ENCODE measurements at places on chromosomes 2 and 18.

DNA sequence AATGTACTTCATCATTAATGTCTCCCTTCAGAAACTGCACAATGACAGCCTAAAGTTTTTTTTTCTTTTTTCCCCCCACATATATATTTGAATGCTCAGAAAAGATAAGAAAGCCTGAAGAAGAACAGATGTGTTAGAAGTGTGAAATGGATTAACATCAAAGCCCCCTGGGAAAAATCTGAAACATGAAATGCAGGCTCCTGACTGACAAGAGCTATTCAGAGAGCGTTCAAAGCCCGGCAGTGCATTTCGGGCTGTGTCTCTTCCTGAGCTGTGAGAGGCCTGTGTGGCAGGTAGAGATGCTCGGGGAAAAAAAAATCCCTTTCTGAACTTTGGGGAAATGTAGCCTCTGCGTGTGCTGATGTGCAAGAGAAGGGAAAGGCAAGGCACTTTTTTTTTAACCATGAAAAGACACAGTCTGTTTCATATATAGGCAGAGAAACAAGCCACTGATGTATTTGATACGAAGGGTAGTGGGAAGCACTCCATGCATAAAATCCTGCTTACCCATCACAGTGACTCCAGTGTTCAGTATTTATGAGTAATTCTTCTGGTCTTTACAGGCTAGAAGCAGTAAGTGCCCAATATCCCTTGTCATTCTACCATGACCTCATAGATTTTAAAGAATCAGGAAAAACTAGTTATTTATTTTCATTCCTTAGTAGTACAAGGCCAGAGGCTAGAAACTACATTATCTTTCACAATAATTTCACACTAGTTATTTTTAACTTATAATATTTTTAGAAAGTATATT is 1574.2 kb upstream of the PIK3C3 start:
- peak; percentile 82 for DNase-seq

DNA sequence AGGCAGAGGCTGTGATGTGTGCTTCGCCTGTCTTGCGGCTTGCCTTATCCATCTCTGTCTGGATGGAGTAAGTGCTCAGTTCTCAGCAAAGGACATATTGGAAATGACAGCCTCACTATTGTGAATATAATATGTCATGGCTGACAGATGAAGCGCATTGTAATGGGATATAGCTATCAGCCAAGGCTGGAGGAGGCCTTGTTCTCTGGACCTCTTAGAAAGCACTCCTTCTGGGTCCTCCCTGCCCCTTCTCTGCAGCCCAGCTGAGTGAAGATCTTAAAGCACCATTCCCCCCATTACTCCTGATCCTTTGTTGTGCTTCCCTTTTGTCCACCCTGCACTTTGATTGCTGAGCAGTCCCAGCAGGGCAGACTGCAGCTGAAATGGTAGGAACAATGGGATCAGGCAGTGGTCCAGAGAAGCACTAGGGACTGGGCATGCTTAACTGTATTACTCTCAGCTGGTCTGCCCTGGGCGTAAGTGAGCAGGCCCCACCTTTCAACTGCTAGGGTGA is 265.3 kb downstream of the SETBP1 start:
- no peak for DNase-seq

DNA sequence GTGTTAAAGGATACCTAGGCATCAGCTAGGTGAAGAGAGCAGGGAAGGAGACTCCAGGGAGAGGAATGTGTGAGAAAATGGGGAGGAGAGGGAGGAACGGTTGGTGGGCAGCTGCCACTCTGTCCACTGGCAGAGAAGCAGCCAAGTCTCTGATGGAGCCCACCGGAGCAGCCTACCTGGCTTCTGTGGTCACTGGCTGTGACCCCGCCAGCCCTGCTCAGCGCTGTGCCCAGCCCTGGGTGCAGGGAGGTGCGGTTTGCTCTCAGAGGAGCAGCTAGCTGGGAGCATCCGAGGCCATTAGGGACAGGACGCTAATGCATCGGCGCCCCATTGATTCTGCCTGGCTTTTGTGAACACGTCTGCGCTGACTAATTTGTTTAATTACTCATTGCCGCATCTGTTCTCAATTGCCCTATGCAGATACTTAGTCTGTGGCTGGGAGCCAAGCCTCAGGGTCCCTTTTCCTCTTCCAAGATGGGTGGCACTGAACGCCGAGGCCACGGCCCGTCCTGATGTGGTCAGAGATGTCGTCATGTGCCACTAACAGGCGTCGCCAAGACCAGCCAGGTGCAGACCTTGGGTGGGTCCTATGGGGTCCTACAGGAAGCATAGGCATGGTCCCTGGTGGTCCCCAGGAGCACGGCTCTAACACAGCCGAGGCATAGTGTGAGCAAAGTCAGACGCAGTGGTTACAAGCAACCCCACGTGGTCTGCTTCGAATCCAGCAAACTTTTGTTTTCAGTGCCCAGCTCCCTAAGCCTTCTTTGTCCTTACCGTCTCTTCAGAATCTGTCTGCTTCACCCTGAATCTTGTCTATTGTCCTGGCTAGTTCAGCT is 82.0 kb downstream of the RRM2 start:
- peak; percentile 82 for DNase-seq

- DNase-seq = no peak
Observed at GRCh38 chr18:29531746-29532145, 1354.8 kb upstream of the CDH2 start.

DNA sequence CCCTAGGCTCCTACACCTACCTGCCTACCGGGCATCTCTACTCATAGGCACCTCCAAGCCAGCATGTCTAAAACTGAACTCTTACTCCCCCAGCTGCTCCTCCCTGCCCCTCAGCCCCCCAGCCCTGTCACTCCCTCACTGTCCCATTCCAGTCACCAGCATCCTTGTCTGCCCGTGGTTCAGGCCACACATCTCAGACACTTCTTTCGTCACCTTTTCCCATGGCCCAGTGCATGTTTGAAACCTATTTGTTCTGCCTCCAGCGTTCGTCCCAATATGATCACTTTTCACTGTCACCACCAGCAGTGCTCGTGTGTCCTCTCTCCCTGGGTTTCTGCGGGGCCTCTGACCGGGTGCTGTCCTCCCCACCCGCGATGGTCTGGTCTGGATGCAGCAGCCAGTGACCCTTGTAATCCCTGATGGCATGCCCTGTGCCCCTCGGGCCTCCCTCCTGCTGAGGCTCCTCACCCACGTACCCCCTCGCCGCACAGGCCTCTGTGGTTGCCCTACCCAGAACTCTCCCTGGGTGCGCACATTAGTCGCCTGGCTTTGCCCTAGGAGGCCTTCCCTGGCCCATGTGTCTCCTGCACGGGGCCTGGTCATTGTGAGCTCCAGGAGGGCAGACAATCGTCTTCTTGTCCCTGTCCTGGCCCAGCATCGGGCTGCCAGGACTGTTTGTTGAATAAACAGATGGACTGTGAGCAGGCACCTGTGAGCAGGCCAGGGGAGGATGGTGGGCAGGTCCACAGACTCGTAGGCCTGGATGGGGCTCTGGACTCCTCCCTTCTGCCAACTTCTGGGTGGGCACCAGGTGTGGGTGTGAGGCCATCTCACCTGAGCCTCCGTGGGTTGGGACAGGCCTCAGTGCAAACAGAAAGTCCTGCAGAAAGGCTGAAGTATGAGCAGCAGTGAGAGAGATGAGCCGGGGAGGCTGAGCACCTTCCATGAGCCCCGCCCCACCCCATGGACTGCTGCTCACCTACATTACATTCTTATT is 15.5 kb downstream of the LDLRAD4 start:
- DNase-seq = no peak

DNA sequence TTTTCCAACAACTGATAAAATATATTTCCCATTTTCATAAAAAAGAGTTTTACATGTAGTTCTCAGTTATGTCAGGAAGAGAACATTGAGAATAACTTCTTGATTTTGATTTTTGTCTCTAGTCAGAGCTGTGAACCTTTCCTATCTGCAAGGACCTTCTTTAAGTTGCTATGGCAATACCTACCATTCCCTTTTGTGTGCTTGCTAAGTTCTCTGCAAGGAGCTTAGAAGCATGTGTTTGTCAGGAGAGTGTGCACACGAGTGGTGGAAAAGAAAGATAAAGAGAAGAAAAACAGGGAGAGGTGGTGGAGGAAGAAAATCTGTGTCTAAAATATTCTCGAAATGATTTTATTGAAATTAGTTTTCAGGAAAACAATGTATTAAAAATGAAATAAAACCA is 140.3 kb upstream of the SLC8A1 start:
- DNase-seq = no peak

GRCh38 chr18:24657444-24657842 is 197.0 kb downstream of the HRH4 start:
- DNase-seq = no peak

GRCh38 chr18:48554610-48555400 is 16.0 kb downstream of the CTIF start:
- DNase-seq = no peak

GRCh38 chr2:115199966-115200365 is 757.5 kb downstream of the DPP10 start:
- no peak for DNase-seq

GRCh38 chr18:76720683-76721082 is 101.7 kb upstream of the ZNF236 start:
- no peak for DNase-seq

DNA sequence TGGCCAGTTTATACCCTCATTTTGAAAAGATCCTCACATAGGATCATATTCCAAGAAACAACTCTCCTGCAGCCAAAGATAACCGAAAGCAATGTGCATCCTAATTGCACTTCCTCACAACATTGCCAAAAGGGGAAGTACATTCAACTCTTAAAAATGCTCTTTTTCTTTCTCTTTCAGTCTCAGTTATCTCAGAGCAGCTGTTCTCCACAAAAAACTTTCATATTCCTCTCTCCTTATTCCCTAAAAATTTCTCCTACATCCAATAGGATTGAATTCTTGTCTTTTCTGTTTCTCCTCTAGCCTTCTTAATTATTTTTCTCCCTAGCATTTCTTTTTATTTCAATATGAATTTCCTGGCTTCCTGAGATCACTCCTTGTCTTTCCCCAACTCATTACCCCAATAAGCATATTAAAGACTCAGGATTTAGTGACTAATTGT is 7.4 kb upstream of the VRK2 start:
- DNase-seq = peak; percentile 59

- DNase-seq = no peak
Observed at GRCh38 chr2:68412127-68412819, 47.2 kb downstream of the PLEK start.

- DNase-seq = no peak
Observed at GRCh38 chr2:175535631-175536030, 354.1 kb upstream of the ATP5MC3 start.

- no peak for DNase-seq
Observed at GRCh38 chr2:150388289-150388625, 99.2 kb downstream of the RND3 start.

- DNase-seq = peak; percentile 61
Observed at GRCh38 chr2:190682168-190682567, 33.3 kb downstream of the NAB1 start.

GRCh38 chr2:69509011-69509749 is 71.9 kb upstream of the NFU1 start:
- no peak for DNase-seq

DNA sequence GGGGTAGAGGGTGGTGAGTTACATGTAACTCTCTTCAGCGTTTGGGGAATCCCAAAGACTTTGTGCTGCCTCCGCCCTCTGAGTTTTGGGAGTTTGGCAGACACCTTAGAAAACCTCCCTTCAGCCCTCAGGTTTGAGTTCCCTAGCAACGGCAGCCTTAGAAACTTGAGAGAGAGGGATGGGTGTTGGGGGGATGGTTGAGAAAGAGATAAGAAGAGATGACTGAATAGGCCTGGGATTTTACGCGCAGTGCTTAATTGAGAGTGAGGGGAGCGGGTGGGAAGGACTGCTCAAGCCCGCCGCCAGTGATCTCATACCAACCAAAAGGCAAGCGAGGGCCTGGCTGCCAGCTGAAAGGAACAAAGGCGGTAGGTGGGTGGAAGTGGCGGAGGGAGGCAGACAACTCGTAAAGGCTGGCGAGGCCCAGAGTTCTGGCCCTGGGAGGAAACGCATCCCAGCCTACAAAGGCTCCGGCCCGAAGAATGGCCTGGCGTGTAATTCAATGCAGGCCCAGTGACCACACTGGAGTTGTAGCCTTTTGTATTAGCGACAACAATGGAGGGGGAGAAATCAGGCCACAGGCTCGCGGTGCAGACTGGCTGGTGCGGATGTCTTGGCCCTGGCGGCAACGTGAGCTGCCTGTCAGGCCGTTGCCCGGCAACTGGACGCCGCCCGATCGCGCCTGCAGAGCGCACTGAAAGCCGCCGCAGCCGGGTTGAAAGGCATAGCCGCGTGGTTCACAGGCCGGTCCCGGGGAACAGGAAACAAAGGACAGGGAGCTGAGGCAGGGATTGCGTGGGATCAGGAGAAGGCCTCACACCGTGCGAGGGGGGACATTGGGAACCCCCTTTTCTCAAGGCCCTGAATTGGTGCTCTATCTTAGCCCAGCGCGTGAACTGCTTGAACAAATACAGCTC is 39.9 kb upstream of the DARS1 start:
- peak; percentile 64 for DNase-seq
